ENCODE measurements at places on chromosomes 13 and 19. TPM values are rescaled to one million over a fixed set of nuclear protein-coding genes. Genes with fewer than 3 reads are reported as not detected.

The PLK5 gene
- 0.23 TPM for total RNA-seq

The DKKL1 gene
- total RNA-seq = 1.6 TPM

The NKPD1 gene
- 0.69 TPM for total RNA-seq

The NTN5 gene
- not detected for total RNA-seq

The KIR3DL3 gene
- not detected for total RNA-seq

The COMP gene
- not detected for total RNA-seq

The ARRDC5 gene
- total RNA-seq = not detected

All from diencephalon (tissue), 1 donor.